SW 1271 (cell line): ENCODE measurements at places on chromosomes 11 and 22.

DNA sequence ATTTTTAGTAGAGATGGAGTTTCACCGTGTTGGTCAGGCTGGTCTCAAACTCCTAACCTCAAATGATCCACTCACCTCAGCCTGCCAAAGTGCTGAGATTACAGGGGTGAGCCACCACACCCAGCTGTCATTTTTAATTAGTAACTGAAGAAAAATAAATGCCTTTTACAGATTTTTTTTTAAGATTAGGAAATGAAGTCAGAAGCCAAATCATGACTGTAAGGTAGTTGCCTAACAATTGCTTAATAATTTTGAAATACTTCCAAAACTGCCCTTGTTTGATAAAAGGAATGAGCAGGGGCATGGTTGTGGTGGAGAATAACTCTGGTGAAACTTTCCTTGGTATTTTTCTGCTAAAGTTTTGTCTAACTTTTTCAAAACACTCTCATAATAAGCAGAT is 98.9 kb upstream of the SLC5A12 start:
- no peak for DNase-seq

- DNase-seq: no peak
Measured at GRCh38 chr11:31509051-31509428, 382 bp downstream of the IMMP1L start.

DNA sequence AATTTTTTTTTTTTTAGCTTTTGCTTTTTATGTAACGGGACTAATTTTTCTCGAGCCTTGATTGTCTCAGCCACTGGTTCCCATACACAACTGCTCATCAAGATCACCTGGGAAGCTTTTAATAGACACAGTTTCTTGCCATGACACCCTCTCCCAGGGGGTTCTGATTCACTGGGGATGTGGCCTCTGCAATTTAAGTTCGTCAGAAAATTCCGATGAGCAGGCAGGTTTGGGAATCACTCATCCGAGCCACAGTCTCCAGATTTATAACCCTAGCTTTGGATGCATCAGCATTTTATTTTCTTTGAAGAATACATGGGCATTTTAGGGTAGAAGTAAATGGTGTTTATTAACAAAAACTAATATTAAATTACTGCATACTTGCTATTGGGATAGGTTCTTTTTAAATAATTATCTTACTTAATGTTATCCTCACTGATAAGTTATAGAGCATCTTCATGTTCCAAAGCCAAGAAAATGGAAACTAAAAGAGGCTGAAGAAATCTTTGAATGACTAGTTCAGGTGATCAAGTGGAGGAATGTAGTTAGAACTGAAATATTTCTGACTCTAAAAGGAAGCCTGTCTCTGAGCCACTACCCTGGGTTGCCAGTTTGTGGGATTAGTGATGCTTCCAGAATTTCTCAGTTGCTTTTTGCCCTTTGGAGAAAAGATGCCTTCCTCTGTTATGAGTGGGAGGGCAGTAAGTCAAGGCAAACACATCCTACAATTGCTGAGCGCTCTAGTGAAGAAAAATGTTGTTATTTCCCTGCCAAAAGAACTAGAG is 319.0 kb downstream of the DDX10 start:
- no peak for DNase-seq

GRCh38 chr11:94090401-94090800 is 38.2 kb upstream of the PANX1 start:
- DNase-seq: no peak

- DNase-seq: no peak
Measured at GRCh38 chr11:57224537-57224936, 12.5 kb downstream of the APLNR start.

DNA sequence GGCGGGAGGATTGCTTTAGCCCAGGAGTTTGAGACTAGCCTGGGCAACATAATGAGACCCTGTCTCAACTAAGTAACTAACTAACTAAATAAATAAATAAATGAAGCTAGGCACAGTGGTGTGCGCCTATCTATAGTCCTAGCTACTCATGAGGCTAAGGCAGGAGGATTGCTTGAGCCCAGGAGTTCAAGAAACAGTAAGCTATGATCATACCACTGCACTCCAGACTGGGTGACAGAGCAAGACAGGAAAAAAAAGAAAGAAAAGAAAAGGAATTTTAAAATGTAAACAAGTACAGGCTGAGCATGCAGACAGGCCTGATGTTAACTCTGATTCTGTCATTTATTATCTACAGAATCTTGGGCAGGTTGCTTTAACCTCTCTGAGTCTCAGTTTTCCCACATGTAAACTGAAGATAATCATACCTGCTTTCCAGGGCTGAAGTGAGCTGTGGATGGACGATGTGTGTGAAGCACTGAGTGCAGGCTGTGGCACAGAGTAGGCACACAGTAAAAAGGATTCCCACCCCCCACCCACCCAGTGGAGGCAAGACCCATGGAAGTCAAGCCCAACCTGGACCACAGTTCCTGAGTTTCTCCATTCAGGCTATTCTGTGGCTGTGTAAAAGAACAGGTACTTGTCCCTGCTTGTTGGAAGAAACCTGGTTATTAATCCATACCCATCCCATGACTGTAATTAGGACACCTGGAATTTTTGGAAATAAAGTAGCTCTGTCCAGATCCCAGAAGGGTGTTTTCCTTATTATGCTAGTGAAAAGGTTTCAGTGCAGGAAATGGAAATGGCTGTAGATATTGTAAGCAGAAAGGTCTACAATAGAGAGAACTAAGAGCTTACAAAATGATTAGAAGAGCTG is 18.7 kb upstream of the SCUBE2 start:
- DNase-seq: no peak

- DNase-seq: no peak
Measured at GRCh38 chr11:69727266-69727665, 23.4 kb upstream of the FGF19 start.

- DNase-seq: no peak
Measured at GRCh38 chr11:15819679-15820286, 536.6 kb downstream of the SOX6 start.

DNA sequence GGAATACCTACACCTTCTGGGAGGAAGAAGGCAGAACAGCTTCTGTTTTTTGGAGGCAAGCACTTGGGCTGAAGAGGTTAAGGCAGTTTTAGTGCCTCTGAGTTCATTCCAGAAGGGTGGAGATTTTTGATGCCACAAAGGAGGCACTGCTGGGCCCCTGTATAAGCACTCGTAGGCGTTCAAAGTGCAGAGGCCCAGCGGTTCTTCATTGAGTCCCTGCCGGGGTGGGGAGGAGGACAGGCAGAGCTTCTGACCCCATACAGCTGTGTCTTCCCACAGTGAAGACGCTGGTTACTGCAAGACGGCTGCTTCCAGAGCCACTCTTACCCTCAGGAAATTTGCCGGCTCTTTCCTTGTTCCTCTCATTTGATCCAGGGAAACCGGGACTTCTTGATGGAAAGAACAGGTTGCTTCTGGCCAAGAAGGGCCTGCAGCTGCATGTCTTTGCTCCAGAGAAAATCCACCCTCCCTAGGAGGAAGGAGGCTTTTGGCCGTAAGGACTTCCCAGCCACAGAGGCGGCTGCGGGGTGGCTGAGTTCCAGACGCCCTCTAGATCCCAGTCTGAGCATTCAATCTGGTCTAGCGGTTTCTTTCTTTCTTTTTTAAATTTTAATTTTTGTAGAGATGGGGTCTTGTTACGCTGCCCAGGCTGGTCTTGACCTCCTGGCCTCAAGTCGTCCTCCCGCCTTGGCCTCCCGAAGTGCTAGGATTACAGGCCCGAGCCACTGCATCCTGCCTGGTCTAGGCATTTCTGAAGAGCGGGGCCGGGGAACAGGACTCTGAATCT is 9.4 kb downstream of the ADAMTS15 start:
- DNase-seq: no peak

DNA sequence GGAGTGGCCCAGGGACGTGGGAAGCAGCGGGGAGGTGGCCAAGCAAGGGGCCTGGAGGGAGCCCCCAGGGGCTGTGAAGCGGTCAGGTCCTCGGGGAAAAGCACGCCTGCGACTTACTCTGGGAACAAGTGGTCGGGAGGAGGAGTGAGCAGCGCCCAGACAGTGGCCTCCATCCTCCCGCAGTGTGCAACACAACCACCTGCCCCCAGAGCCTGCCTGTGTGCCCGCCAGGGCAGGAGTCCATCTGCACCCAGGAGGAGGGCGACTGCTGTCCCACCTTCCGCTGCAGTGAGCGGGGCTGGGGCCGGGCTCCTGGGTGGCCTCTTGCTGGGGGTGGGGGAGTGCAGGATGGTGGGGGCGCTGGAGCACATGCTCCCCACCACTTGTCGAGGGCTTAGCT is 35.0 kb downstream of the MUC5B start:
- DNase-seq: no peak

GRCh38 chr22:50081426-50082196 is 3.6 kb downstream of the MLC1 start:
- DNase-seq: no peak

DNA sequence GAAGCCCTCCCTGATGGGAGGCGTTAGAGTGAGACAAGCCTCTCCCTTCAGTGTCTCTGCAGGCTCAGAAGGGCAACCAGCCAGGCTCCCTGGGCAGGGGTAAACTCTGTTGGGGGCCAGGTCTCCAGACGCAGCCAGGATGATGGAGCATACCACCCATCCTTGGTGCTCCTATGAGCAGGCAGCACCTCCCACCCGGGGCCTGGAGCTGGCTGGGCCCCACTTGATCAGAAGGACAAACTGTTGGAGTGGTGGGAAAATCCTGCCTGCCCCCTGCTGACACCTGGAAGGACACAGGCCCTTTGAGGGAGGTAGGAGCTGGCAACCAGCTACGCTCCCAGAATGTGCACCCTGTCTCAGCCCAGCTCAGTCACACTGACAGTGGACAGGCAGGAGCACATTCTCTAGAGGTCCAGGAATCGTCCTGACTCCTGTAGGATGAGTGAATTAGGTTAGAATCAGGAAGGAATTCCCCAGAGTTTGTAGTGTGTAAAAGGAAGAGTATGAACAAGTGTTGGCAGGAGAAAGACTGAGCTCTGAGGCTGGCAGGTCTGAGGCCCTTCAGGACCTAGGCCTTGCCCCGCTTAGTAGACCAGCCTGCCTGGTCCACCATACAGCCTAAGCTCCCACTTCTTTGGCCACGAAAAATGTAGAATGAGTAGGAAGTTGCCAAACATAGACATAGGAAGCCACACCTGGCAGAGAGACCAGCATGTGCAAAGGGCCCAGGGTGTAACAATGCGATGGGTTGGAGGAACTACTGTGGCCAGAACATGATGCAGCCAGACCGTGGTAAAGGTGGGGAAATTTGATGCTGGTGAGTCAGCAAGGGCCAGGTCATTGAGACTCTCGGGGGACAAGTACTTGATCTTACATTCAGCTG is 19.1 kb downstream of the ARHGEF17 start:
- no peak for DNase-seq

DNA sequence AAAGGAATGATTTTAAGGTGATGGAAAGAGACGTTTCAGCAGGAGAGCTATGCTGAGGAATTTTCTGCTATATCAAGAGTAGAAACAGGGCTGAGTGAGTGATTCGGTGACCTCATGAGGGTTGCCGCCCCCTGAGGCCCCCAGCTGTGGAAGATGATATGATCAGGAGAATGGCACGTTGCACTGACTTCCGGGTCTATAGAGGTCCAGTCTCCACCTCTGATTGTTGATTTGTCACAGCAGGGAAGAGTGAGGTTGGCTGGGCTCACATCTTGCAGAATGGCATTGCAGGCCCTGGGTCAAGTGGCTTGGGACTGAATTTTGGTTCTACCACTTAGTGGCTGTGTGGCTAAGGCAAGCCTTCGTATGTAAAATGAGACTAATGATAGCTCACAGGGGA is 205.1 kb downstream of the SNX19 start:
- DNase-seq: no peak

DNA sequence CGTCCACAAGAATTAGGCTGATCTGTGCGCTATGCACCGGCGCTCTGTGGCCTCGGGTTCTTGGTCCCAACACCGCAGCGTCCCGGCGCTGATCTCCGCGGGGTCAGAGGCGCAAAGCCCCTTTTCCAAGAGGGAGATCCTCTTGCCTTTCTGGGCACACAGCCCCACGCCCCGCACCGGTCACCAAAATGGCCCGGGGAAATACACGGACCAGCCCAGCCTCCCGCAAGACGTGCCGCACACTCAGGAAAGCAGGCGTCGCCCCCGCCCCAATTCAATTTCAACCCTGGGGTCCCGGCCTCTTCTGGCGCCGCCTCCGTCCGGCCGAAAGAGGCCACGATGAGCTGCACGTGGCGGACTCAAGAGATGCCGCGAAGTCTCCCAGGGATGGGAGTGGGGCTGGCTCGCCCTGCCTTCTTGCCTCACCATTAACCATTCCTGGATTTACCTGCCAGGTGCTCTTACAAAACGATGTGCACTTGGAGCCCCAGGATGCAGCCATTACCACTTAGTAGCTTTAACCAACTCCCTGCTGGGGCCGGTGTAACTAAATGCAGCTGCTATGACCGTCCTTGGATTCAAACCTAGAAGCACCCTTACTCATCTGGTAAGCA is 10.5 kb downstream of the PIWIL3 start:
- DNase-seq: no peak

DNA sequence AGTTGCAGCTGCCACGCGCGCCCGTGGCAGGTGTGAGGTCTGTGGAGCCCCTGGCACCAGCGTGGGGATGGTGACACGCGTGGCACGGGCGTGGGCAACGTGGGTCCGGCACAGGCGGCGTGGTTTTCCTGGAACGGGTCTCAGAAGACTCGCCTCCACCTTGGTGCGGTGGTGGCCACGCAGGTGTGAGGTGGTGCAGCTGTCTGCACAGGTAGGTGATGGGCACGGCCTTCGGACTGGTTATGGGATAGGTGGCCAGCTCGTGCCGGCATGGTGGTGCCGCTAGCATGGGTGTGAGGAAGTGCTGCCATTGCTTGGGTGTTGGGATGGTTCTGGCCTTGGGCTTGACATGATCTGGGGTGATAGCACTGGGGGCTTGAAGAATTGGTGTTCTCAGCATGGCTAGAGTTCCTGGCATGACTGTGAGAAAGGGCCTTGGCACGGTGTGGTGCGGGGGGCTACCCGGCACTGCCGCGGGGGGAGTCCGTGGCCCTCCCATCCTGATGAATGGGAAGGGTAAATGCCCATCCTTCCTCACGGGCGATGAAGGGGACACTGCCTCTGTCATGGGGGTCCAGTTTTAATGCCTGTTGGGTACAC is 531 bp downstream of the DAGLA start:
- no peak for DNase-seq

GRCh38 chr22:38080850-38081635 is 2.9 kb downstream of the SLC16A8 start:
- no peak for DNase-seq

DNA sequence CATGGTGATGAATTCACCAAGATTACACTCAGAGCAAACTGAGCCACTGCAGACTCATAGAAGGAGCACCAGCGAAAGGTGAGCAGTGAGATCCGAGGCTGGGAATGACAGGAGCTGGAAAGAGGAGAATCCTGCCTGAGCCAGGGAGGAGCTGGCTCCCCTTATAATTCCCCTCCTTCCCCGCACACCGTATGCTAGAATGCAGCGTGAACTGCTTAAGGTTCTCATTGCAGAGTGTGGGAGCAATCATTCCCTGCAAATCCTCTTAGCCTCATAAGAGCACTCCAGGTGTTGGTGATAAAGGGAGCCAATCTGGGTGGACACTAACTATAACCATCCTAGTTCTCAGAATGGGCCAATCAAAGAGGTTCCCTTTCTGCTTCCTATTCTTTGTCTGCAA is 127.6 kb upstream of the TEAD1 start:
- DNase-seq: no peak

GRCh38 chr11:68038718-68039525 is at the start of gene TCIRG1:
Gene TCIRG1, plus strand, starts transcription at chr11:68039025. Its CDS starts 2,247 bp downstream, at chr11:68041272.
- peak; percentile 83 for DNase-seq
